ENCODE measurements at places on chromosomes 7 and 10.

GRCh38 chr7:37494926-37495325 is 46.3 kb upstream of the ELMO1 start:
- peak; percentile 14 for DNase-seq

DNA sequence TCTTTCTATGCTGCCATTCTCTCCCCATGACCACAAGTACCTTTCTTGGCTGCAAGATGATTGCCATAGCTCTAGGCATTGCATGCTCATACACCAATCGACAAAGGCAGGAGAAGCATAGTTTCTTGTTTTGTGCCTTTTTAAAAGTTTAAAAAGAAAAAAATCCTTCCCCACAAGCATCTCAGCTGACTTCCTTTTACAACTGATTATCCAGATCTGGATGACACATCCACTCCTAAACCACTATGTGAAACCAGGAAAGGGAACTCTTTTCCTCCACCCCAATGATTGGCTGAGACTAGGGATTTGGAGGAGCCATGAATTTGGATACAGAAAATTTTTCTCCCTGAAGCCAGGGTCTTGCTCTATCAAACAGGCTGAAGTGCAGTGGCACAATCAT is 14.5 kb upstream of the LRRC4 start:
- DNase-seq = no peak

DNA sequence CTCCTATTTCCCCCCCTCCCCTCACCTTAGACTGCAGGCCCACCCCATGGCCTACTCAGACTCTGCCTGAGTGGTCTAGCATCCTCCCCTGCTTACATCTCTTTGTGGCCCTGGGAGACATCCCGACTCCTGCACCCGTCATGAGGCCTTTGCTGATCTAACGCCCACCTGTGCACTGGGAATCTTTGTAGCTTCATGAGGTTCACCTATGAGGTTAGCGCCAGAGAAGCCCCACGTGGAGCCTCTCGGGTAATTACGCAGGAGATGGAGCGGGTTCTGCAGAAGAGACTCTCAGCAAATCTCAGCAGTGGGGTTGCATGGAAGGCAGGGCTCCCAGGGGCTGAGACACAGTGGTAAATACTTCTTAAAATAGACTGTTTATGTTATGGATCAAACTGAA is 43.5 kb upstream of the HSPA12A start:
- DNase-seq = no peak

GRCh38 chr7:133601617-133602016 is 348.7 kb downstream of the EXOC4 start:
- no peak for DNase-seq

DNA sequence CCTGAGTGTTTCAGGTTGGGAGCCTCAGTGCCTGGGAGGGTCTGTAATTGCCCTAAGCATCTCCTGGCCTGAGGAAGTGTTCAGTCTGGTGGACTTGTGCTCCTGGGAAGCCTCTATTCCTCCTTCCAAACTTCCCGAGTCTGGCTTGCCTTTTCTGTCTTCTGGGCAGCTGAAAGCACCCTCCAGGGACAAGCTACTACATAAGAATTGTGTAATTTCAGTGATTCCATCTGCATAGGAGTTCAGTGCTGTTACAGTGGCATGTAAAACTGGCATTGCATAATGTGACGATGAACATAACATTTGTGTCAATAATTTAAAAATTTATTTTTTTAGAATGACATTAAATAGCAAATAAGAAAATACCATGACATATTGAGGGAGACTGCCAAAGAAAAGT is 109.3 kb downstream of the AOAH start:
- no peak for DNase-seq

GRCh38 chr7:91835091-91835825 is 45.2 kb downstream of the MTERF1 start:
- DNase-seq = no peak

- no peak for DNase-seq
Measured at GRCh38 chr7:142739923-142740492, 9.3 kb upstream of the PRSS1 start.

GRCh38 chr10:118310822-118311221 is 31.3 kb downstream of the FAM204A start:
- no peak for DNase-seq

DNA sequence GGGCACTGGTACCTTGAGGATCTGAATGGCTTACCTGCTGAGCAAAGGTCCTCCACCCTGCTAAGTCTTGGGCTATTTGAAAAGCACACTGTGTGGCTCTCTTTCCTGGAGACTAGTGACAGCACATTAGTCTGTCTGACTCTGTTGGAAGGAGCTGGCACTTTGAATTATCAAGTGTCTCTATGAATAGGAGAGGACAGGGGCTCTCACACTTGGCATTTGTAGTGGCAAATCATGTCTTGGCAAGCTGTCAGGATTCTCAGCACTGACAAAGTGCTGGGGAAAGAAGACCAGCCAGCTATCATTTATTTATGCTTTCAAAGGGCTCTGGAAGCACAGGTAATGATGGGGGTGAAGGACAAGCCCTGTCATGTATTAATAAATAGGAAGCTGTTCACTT is 62.8 kb downstream of the MTPN start:
- DNase-seq = no peak

GRCh38 chr10:125159932-125160855 is at the start of gene CTBP2:
CTBP2 (minus strand) TSS chr10:125160563.
- no peak for DNase-seq

- DNase-seq = no peak
Measured at GRCh38 chr7:120442838-120443237, 169.9 kb downstream of the KCND2 start.

DNA sequence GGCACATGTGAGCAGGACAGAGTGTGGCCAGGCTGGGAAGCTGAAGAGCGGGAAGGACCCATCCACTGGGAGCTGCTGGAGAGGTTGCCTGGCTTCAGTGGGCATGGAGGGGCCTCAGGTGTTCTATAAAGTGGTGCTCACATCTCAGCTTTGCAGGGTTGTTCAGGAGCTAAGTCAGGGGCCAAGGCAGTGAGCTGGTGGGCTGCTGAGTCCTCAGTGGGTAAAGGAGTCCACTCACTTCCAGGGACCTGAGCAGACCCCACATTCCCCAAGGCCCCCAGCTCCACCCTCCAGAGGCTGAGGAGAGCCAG is 28.8 kb upstream of the C10orf53 start:
- no peak for DNase-seq

GRCh38 chr10:13973742-13974141 is 357.0 kb downstream of the FRMD4A start:
- no peak for DNase-seq

DNA sequence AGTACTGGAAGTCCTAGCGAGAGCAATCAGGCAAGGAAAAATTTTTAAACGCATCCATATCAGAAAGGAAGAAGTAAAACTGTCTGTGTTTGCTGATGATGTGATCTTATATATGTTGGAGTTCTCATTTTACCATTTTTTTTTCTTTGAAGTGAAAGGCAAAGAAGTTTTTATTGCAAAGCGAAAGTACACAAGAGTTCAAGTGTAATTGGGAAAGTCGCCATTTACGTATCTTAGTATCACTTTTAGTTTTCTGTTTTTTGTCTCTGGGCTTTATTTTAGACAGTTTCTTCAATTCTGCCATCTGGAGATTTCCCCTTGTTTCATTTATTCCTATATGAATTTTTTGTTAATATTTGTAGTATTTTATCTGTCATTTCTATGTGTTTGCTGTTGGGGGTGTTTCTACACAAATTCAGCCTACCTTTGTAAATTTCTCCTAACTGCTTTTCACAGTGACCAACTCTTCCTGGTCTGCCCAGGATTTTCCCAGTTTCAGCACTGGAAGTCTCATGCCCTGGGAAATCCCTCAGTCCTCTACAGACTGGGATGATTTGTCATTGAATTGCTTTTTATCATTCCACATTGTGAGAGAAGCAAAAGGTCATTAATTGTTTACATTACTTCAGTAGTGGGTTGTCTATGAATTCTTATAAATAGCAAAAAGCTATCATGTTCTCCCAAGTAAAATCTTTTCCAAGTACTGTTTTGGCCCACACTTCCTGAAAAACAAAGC is 23.2 kb downstream of the BET1 start:
- DNase-seq = no peak

DNA sequence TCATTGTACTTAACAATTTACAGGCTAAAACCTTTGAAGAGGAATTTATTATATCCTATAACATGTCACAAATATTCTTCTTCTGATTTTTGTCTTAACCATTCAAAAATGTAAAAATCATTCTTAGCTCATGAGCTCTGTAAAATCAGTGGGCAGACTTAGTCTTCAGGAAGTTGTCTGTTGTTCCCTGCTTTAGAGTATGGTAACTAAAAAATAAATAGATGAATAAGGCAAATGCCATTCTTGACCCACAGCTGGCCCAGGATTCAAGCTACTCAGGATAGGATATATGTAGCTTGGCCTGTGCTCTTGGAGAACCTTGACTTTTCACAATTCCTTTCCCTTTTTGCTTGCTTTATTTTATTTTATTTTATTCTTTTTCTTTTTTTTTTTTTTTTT is 51.5 kb downstream of the LRRC4 start:
- DNase-seq = no peak

DNA sequence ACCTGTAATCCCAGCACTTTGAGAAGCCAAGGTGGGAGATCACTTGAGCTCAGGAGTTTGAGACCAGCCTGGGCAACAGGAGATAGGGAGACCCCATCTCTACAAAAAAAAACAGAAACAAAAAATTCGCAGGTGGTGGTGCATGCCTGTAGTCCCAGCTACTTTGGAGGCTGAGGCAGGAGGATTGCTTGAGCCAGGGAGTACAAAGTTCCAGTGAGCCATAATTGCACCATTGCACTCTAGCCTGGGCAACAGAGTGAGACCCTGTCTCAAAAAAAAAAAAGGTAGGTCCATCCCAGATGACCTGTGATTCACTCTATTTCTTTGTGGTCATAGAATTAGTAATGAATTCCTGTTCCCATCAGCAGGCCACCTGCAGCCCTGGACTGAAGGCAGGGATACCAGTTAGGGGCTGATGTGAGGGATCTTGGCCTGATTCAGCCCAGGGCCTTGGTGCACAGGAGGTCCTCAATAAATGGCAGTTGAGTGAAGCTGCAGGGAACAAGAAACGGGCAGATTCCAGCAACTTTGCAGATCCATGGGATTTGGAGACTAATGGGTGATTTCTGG is at the start of gene MYH16:
TSS of gene MYH16 (plus strand) at position 364 of the 570 bp plus-strand sequence.
- no peak for DNase-seq

DNA sequence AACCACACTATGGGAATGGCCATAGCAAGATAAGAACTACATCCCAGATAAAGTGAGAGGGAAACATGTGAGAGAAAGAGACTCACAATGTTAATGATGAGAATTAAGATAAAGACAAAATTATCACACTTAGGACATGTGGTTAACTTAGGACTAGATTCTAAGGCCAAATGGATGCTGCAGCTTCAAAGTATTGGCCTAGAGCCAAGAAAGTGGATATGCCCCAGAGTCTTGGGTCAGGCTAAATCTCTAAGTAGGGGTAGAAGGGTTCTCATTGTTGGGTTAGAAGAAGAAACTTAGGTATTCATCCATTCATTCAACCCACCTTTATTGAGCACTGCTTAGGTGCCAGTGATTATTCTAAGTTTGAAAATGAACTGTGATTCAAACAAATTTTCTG is 818.0 kb downstream of the PHTF2 start:
- no peak for DNase-seq

DNA sequence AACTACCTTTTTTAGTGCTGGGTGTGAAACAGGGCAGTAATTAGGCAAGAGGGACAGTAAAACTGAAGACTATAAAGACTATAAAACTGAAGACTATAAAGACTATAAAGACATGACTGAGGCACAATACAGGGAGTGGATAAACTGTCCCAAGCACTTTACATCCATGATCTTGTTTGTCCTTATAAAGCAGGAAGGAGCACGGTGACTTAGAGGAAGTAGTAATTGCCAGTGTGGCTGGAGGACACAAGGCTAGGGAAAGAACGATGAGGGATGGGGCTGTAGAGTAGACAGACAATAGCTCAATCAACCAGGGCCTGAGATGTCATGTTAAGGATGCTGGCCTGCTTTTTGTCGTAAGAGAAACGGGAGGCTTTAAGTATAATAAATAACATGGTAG is 26.0 kb downstream of the DNAJC12 start:
- DNase-seq = no peak

DNA sequence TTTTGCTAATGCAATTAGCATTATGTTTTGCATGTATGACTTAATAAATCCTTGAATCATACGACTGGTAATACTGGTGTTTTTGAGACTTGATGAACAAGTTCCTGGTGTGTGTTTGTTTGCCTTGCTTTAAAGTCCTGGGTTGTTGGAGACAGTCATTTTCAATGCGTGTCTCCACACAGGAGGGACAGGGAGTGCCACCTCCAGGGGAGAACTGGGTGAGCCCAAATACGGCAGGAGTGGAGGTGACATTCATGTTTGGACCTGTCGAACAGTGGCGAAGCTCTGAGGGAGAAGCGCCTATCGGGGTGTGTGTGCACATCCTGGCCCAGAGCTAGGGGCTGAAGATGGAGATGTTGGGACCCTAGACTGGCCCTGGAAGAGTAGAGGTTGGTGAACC is 43.8 kb downstream of the DAGLB start:
- no peak for DNase-seq

DNA sequence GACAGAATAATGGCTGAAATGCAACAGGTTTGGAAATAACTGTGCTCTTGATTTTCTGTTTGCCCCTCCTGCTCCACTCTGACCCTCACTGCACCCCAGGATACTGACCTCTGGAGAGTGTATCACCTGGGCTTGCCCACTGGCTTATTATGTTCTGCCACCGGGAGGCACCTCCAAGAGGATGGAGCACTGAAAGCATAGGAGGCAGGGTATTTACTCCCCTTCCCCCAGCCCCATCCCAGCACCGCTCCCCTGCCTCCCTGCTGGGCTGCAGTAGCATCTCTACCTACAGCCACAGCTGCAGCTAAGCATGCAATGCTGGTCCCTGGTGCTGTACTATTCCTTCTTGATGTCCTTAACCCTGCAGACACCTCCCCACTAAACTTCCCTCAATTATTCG is 26.4 kb downstream of the RAB11FIP2 start:
- DNase-seq = no peak

DNA sequence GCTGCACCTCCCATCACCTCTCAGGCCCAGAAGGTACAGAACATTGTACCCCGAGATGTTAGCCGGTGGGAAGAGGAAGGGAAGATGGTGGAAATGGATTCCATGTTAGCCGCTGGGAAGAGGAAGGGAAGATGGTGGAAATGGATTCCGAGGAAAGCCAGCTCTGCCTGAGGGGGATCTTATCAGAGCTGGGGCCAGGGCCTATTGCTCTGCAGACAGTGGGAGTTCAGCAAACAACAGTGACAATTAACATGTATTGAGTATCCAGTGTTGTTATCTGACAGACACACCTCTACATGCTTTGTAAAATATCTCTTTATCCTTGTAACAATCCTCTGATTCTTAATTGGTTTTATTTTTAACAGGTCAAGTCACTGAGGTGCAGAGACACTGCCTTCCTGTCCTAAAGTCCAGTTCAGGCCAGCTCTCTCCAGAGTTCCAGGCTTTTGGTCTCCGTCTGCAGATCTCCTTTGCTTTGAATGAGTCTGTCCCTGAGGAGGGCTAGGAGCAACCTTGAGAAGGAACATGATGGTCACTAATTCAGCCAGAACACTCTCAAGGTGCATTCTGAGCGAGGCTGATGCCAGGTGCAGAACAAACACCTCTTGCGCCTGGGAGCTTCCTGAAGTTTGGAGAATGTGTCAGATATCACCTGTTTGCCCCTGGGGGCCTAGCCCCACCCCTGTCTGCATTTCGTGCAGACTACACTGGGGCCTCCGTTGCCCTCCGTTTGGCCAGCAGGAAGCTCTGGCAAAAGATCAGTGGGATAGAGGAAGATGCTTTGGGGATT is 82.4 kb upstream of the PODXL start:
- DNase-seq = no peak

- DNase-seq = no peak
Measured at GRCh38 chr10:8238986-8239385, 184.5 kb downstream of the GATA3 start.
